ENCODE measurements at places on chromosomes 1 and 21.

GRCh38 chr1:33008051-33008914, 28.4 kb downstream of the AK2 start:
- DNase-seq, result no peak

GRCh38 chr1:157838966-157839365, 2.6 kb downstream of the CD5L start:
- no peak for DNase-seq

DNA sequence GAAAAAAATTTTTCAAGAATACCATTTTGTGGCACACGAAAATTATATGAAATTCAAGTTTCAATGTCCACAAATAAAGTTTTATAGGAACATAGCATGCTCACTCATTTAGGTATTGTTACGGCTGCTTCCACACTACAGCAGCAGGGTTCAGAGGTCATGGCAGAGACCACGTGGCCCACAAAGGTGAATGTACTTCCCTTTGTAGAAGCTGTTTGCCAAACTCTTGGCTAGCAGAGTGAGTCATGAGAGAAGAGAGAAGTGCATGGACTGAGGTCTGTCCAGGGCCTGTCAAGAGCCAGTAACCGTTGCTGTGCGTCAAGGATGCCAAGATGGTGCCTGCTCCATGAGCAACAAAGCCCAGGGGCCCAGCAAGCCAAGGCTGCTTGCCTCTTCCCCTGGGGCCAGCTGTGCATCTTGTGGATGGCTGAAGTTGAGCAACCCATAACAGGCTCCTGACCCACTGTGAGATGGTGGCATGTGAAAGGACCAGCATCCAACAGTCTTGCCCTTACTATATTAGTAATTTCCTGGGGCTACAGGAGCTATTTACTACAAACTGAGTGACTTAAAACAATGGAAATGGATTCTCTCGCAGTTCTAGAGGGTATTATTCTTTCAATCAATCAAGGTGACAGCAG, 64.8 kb upstream of the ATP5PO start:
- DNase-seq, result no peak

DNA sequence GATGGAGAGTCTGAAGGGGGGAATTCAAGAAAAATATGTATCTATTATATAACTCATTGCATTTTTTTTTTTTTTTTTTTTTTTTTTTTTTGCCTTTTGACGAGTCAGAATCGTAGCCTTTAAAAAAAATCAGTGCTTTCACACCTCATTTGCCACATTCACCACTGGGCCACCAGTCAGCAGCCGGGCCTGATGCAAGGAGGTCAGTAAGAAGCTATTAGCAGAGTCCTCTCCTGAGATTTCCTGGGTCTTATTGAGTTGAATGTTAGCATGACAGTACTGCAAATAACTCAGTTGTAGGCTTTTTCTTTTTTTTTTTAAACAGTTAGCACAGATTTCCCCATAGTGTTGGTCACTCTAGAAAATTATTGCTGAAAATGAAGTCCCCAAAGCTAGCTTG, 139.8 kb downstream of the SPATA17 start:
- DNase-seq, result no peak

GRCh38 chr21:43196826-43197225, 28.0 kb downstream of the CRYAA start:
- DNase-seq, result peak; percentile 62

GRCh38 chr1:241997401-241997998, 1.4 kb downstream of the MAP1LC3C start:
- DNase-seq, result no peak

GRCh38 chr1:167659450-167659849, 29.4 kb downstream of the RCSD1 start:
- peak; percentile 9 for DNase-seq

- no peak for DNase-seq
Measured at GRCh38 chr1:11373895-11374747, 101.1 kb downstream of the UBIAD1 start.

- DNase-seq, result no peak
Measured at GRCh38 chr1:105483436-105483835, 1573.0 kb upstream of the PRMT6 start.

DNA sequence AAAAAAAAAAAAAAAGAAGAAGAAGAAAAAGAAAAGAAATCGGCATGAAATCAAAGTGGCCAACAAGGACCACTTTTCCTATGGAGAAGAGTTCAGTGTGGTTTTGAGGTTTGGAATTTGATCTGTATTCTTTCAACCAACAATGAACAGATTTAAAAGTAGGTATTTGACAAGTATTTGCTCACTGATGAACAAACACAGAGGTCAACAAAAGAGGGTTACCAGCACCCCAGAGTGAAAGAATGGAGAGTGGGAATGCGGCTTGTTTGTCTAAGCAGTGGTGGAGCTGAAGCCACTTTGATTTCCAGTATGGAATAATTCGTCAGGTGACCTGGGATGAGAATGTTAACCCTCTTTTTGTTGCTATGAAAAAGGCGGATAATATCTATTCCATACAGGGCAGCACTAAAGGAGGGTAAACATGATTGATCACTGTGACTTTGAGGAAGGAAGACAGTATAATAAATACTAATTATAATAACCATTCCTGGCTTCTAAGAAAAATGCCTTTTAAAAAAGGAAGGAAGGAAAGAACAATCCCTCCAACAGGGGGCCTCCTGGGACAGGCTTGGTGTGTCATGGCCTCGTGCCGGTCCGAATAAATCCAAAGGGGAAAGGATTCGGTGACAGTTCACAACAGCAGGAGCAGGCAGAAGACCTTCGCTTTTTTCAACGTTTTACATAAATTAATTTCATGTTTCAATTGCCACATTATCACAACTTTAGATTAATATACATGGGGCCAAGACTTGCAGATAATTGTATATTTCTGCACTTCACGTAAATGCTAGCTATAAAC, 37.2 kb upstream of the SIM2 start:
- no peak for DNase-seq

DNA sequence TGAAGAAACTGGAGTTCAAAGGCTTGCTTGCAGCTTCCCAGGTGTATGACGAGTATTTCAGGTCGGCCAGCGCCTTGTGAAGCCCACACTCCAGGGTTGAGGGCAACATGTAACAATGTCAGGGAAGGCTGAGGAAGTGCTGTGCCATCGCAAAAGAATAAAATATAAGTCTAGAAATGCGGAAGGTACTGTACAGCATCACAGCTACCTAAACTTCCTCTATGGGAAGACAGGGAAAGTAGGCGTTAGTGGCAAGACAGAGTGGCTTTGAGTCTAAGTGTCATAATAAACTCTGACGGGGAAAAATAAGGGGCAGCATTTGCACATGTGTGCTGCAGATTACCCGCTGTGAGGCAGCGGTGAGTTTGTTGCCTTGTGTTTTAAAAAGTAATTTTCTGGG, 28.9 kb downstream of the DOP1B start:
- DNase-seq, result no peak

DNA sequence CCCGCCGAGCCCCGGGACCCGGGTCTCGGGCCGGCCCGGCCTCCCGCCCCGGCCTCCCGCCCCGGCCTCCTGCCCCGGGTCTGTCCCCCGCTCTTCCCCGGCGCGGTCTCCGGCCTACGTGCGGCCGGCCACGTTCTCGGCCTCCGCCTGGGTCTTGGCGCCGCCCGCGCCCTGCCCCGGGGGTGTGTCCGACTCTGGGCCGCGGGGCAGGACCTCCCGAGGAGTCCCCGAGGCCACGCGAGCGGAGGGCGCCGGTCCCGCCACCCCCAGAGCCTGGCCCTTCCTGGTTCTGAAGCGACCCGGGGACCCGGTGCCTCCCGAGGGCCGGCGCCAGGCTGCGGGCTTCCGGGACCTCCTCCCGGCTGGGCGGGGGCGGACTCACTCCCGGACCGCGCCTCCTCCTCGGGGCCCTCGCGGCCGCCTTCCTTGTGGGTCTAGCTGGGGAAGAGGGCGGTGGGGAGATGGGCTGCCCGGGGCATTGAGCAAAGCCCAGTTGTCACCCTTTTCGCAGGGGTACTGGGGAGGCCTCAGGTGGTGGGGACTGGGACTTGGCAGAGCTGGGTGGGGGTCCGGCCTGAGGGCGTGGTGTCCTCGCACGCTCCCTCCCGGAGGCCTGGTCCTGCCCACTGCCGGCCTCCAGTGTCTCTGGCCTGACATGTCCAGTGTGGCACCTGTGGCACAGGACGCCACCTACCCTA, 558 bp downstream of the PFKL start:
- no peak for DNase-seq

GRCh38 chr1:84174051-84174556, 30.0 kb downstream of the PRKACB start:
- DNase-seq, result peak; percentile 41

DNA sequence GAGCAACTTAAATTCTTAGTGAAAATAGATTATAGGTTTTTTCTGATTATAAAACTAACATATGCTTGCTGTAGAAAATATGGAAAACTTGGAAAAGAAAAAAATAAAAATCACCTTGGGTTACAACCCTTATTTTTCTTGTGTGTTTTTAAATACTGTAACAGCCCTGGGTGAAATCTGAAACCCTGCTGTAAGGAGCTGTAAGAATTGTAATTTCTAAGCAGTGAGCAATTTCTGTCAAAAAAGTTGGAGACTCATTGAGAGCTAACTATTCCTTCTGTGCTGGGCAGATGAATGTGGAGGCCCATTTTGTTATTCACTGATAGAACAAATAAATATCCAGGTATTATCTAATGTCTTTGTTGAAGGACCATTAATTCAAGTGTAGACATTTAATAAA, 42.6 kb downstream of the ADCY10 start:
- DNase-seq, result no peak

DNA sequence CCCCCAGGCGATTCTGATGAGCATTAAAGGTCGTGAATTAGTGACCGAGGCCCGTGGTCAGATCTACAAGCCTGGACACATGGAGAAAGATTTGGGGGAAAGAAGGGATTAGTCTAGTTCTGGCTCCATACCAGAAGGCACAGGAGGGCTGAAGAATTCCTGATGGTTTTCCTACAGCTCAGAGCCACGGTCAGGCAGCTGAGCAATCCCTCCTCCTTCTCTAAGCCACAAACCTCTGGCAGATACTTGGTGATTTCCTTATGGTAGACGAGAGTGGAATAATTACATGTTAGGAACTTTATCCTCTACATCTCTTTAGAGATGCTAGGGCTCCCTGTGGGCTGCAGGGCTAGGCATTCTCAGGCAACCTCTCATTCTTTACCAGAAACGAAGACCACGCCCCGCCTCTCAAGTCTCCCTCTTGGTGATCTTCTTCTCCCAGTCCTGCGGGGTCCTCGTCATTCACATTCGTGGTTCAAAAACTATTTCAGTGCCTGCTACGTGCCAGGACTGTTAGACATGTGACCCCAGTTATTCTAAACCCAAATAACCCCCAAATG, 20.5 kb upstream of the ZBTB18 start:
- DNase-seq, result no peak

DNA sequence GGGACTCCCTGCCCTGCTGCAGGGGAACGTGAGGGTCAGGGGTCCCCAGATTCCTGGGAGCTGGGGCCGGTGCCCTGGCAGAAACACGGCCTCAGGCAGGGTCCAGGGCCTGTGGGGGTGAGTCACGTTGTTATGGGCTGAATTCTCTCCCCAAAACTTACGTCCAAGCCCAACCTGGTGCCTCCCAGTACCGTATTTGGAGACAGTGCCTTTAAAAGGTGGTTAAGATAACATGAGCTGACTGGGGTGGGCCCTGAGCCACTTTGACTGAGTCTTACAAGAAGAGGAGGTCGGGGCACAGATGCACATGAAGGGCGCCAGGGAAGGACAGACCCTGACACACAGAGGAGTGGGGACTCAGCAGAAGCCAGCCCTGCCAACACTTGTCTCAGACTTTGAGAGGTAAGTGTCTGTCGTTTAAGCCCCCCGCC, 99.9 kb downstream of the WDR4 start:
- no peak for DNase-seq

GRCh38 chr1:47571952-47572351, 134.1 kb downstream of the FOXD2 start:
- no peak for DNase-seq

- DNase-seq, result no peak
Measured at GRCh38 chr1:176111835-176112234, 95.3 kb downstream of the COP1 start.

DNA sequence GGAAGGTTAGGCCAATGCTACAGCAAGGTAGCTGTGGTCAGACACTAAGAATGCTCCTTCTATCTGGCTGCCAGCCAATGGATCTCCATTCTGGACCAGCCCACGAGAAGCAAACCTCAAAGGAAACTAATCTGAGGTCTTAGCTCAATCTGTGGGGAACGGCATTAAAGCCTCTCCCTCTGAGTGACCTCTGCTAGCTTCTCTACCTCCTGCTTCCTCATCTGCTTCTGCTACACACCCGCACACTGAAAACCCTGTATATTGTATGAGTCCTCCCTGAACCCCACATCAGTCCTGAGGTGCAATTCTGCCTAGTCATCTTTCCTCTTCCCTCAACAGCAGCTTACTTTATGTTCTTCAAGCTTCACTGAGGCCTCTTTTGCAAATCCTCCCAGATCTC, 6.9 kb upstream of the GALE start:
- no peak for DNase-seq
